ENCODE measurements at places on chromosomes 11 and 22. TPM values are rescaled to one million over a fixed set of nuclear protein-coding genes. Genes with fewer than 3 reads are reported as not detected.

Gene MOGAT2
- 0.17 TPM for total RNA-seq

GRCh38 chr11:61963016-61963281 lies 4.5 kb downstream of the FTH1 start:
- no peak for DNase-seq

GRCh38 chr11:124415356-124415923 lies 9.2 kb downstream of the OR8B4 start:
- DNase-seq: no peak

DNA sequence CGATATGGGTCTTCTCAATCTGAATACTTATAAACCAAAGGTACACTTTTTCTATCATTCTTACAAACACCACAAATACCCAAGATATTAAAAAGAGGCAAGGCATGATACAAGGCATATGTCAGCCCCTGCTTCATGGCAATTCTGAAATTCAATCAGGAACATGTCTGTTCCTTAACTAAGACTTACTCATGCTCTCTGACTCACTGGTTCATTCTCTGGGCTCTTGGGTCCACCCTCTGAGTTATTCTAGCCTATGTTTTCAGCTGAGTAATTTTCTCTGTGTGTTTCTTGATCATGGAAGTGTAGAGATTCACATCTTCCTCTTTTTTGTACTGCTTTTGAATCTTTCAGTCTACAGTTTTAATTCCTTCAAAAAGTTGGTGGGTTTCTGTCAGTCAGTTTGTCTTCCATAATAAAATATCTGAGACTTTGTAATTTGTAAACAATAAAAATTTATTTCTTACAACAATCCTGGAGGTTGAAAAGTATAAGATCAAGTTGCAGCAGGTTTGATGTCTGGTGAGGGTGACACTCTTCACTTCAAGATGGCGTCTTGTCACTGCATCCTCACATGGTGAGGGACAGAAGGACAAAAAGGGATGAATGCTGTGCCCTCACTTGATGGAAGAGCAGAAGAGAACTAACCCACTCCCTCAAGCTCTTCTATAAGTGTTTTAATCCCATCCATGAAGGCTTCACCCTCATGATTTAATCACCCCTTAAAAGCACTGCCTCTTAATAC lies 211.7 kb downstream of the FAM76B start:
- no peak for DNase-seq

DNA sequence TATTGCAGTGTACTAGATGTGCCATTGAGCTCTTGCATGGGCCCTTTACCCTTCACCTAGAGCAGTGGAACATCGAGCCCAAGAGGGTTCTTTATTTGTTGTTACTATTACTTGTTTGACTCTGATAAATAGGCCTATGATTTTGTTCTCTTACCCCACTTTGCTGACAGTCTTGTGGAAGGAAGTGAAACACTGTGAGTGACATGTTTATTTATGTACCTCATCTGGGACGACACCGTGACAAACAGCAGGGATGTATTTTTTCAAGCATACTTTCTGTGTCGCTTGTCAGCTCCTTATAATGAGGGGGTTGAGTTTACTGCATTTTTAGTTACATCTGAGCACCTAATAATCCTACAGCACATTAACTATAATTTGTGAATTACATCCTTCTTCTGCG lies 1010.3 kb upstream of the TENM4 start:
- no peak for DNase-seq

DNA sequence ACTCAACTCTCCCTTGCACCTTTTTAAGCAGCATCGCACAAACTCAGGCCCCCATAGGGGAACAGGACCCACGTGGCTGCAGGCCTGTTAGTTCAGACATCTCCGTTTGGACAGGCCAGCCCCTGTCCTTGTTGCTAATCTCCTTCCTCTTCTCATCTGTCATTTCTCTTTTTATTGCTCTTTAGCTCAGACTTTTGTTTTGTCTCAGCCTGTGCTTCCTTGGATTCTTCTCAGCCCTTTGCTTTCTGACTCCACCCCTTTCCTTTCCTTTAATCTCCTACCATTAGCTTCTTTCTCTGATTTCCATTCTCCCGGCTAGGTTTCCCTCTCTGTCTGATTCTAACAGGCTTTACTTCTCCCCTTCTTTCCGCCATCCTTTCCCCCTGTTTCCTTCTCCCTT lies 68.7 kb downstream of the SCN3B start:
- DNase-seq: no peak

DNA sequence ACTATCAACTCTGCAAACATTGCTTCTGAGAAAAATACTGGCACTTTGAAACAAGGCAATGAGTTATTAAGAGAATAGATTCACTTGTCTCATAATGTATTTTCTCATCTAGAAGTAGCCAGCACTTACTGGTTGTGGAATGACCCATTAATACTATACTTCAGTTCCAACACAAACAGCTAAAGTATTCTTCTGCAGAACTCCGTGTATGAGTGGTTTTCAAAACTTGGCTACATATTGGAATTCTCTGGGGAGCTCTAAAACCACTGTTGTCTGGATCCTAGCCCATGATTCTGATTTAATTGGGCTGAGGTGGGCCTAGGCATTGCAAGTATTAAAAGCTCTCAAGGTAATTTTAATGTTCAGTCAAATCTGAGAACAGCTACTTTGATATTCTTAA lies 1416.4 kb upstream of the RAG2 start:
- no peak for DNase-seq
